ENCODE measurements at places on chromosomes 7 and 10.

DNA sequence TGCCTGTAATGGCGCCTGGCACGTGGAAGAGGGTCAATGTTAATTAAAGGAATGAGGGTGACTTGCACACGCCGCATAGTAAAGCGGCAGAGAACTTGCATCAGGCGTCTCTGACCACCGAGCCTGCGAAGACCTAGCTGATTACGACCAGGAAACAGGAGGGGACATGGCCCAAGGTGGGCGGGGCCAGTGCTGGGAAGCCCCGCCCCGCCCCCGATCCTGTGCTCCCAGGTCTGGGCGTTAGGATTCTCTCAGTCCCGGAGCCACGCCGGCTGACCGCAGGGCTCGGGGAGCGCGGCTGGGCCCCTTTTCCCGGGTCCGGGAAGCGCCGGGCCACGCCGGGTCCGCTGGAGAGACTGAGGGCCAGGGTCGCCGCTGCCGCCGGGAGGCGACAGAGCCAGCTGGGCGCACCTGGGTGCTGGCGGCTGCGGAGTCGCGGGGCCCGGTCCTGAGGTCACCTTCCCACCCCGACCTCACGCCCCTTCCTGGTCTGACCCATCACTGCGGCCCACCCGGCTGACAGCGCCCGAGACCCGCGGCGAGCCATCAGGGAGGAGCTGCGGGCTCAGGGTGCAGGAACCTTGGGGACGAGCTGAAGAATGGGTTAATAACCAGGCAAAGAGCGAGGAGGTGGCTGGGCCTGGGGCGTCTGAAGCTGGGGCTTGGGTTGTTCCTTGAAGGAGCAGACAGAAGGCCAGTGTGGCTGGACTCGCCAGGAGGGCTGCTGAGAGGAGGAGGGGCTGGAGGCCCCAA lies 23.0 kb upstream of the GRID1 start:
- peak; percentile 17 for DNase-seq

DNA sequence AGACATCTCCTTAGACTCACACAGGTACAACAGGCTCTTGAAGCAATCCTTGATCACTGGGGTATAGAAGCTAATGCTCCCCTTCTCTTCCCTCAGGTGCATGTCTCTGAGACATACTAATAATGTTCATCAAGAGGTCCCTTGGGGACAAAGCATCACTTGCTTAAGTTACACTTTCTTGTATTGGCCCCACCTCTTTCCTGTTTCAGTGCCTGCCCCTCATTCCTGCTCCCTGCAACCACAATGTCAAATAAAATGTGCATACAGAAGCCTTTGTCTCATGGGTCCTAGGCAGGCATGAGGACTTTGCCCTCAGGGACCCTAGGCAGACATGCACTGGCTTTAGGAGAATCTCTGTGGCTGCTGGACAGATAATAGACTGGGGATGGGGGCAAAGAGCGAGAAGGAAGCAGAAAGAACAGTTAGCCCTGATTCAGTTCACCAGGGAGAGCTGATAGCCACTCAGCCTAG lies 175.0 kb upstream of the NPY start:
- no peak for DNase-seq

DNA sequence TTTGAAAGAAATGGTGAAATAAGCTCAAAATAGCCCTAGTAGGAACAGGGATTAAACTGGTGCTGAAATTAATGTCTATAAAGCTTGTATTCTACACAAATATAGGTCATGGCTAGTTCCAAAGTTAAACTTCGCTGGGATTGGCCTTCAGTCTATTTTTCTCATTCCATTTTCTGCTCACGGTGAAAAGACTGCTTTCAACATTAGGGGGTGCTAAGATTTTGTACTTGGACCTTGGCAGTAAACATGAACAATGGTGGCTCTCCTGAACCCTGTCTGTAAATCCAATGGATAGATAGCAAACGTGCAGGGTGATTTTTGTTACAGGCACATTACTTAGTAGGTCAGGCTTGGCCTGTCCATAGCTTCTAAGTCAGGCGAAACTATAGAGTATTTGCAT lies 36.0 kb upstream of the RSU1 start:
- no peak for DNase-seq

DNA sequence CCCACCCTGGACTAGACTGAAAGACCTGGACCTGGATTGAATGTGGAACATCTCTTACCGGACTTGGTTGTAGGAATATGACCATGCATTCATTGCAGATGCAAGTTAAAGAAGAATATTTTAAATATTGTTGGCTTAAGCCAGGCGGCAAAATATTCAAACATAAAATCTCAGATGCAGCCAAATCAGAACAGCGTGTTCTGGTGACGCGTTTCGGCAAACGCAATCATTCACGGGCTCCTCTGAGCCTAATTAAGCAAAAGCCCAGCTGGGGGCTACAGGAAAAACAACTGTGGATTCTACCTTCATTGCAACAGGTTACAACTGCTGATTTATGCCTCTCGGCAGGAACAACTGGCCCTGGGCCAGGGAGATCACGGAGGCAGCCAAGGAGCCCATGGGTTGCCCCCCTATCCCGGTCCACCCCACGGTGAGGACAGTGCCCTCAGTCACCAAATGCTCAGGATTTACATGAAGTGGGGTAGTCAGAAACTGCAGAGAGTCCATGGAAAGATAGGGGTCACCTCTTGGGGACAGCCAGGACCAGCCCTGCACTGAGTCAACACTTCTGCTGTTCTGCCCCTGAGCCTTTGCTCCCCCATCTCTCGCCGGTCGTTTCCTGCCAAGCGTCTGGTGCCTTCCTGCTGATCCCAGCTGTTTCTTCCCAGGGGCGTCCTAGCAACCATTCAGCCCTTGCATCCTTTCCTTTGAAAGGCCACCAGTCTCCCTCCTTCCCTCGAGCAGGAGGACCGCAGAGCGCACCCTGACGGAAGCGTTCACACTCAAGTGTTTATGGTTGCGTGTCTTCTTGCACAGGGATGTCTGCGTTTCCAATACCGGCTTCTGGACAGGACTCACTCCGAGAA lies 64.4 kb upstream of the SFMBT2 start:
- DNase-seq, result no peak

GRCh38 chr10:104337985-104338735 lies at the start of gene ITPRIP:
Gene ITPRIP (minus strand): TSS chr10:104338465. CDS start chr10:104316051, 22,414 bp downstream.
- DNase-seq, result no peak

DNA sequence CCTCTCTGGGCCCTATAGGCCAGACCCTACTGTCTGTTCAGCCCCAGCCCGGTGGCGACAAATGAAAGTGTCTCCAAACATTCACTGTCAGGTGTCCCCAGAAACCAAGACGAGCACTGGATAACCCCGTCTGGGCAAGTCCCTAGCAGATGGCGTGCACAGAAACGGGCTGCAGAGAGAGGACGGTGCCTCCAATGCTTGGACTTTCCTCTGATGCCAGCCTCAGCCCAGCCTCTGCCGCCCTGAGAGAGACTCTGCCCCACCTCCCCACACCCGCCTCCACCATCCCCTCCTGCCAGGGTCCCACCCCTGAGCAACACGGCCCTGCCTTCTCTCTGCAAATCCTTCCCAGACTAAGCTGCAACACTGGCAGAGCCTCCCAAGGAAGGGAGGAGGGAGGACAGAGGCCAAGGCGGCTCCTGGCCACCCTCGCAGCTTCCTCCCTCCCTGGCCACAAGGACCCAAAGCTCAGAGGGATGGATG lies 7.4 kb upstream of the LFNG start:
- no peak for DNase-seq

GRCh38 chr10:3331187-3331586 lies 158.6 kb upstream of the PITRM1 start:
- no peak for DNase-seq

- no peak for DNase-seq
These were observed 21.5 kb downstream of the BTAF1 start for GRCh38 chr10:91944880-91945630.

- DNase-seq, result no peak
These were observed 51.7 kb downstream of the NRAP start for GRCh38 chr10:113612154-113612553.

DNA sequence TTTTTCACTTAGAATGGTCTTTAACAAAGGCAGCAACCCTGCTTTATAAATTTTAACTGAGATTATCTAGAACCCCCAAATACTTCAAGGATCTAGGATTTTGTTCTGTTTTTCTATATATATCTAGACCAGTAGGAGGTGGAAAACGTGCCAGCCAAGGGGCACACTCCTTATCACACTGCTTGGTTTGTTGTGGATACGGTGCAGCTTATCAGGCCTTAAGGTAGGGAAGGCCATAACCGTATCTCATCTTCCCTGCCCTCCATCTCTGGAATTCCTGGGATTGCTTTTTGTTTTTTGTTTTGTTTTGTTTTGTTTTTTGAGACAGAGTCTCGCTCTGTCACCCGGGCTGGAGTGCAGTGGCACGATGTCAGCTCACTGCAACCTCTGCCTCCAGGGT lies 75.4 kb downstream of the MPLKIP start:
- no peak for DNase-seq

DNA sequence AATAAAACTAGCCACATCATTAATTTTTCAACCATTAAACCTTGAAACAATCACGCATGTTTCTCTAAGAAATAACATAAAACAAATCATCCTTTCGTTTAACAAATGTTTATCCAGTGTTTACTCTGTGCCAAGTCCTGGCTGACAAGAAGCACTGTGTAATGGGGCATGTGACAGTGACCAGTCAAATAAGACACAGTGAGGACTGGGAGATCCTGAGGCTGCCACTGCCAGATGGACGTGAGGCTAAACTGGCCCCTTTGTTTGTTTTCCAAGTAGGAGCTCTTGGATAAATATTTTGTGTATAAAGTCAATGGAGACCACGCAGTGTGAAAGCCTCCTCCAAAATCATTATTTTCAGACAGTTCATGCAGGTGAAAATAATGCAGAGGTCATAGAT lies 626.2 kb downstream of the SUGCT start:
- no peak for DNase-seq

DNA sequence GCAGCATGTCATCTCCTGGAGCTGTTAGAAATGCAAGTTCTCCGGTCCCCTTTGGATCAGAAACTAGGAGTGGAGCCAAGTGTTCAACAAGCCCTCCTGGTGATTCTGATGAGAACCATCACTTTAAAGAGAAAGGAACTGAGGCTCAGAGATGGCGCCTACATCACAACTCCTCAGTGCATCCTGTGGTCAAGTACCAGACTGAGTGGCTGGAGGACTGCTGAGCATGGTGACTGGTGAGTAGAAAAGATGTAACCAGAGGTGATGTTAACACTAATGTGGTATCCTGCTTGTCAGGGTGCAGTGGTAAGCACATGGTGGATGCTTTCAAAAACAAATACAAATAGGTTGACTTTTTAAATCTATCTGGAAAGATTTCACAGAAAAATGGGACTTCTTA lies 3.5 kb upstream of the OIT3 start:
- no peak for DNase-seq

DNA sequence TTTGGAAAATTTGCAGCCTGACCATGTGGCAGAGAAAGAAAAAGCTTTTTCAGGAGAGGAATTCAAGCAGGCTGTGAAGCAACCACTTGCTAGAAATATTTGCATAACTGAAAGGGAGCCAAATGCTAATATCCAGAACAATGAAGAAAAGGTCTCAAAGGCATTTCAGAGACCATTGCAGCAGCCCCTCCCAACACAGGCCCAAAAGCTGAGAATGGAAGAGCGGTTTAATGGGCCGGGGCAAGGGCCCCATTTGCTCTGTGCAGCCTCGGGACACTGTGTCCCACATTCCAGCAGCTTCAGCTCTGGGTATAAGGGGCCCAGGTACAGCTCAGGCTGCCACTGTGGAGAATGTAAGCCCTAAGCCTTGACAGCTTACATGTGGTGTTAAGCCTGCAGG lies 918.1 kb upstream of the POT1 start:
- no peak for DNase-seq

DNA sequence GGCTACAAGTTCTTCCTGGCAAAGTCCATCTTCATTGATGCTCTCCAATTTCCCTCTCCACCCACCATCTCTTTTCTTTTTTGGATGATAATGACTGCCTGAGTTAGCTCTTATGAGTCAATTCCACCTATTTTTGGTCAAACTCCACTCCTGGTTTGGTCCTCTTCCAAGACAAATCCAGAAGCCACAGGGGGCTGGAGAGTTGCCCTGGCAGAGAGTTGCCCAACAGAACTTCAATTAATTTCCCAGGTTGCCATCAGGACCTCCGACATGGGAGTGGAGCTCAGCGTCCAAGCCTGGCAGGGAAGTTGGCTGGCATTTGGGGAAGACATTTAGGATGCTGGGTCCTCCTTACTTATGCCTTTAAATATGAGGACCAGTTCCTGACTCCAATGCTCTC lies 29.2 kb upstream of the KCNMA1 start:
- DNase-seq, result no peak

DNA sequence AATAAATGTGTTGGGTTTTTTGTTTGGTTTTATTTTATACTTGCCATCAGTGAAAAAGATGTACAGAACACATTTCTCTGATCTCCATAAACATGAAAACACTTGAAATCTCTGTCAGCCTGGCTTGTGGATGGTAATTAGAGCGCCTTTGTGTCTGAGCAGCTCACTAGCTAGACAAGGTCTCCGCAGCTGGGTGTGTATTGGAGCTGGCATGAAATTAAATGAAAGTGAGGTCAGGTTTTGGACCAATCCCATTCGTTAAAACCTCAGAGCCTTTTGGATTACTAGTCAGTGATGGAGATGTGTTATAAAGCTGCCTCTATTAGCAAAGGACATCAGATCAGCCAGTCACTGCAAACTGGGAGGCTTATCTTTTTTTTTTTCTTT lies 2.7 kb downstream of the FRAT1 start:
- DNase-seq, result no peak

DNA sequence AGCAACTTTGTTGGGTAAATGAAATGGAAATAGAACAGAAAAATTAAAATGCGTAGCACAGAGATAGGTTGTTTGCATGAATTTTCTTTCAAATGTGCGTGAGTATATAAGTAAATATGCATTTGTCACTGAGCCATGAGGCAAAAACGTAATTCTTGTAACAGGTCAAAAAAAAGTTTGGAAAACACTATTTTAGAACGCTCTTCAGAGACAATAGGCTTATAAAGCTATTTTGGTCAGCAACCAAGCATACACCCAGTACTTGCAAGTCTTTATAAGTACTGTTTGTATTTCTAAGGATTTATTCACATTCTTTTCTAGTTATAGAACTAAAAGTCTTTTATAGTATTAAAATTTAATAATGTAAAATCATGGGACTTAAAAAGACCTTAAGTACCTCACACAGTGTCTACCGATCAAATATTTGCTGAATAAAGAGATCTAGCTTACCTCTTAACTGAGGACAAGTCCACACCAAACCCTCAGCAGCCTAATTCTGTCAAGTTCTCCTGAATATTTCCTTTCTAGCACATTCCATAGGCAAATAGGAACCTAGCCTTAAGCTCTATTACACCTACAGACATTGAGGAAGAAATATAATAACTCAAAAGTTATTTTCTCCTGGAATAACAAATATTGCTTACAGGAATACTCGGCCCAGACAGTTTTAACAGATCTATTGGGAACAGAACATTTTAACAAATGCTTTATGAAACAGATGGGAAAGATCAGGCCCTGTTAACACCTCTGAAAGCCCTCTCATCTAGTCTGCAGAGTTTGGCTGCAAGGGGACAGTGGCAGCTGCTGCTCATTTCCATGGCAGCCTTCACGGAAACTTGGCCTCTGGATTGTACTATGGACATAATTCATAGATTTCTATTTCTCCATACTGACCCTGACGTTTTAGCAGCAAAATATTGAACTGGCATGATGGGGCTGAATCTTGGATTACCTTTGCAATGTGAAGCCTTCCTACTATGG lies 8.8 kb downstream of the CRPPA start:
- no peak for DNase-seq

Measured in fibroblast of the conjunctiva (primary cell).